T-helper 1 cell (primary cell): ENCODE measurements at places on chromosomes 3 and 15.
A peak's percentile ranks its signal among the peaks of the same experiment; 100 is the strongest.

- DNase-seq = no peak
Observed at GRCh38 chr15:48498828-48499227, 146.7 kb downstream of the FBN1 start.

GRCh38 chr3:10328460-10329071, 7.7 kb upstream of the SEC13 start:
- DNase-seq = no peak

- DNase-seq = peak; percentile 10
Observed at GRCh38 chr3:111715911-111716523, 120.9 kb upstream of the ZBED2 start.

- no peak for DNase-seq
Observed at GRCh38 chr15:65327651-65328393, 23.3 kb downstream of the RNU5B-1 start.

DNA sequence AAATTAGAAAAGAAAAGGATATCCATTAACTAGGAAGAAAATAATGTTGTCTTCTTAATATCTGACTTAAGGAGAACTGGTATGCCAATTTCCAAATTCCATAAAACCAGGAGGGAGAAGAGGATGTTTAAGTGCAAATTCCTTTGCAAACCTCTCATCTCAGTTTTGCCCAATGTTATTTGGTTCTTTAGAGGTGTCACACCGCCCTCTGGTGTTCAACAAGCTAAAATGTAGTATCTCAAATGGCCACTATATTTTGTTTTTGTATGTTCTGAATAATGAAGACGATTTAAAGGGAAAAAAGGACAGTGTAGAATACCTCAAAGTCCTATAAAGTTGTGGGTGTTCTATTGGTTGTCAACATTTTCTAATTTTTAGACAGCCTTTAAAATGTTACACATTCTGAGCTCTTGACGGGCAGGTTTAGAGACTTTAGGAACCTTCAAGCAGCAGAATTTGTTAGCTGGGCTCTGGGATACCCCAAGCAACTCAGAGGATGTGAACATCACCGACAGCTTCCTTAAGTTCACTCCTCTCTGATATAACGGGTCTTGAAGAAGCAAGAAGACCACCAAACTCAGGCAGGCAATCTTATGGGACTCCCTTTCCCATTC, 458.3 kb downstream of the MFSD1 start:
- DNase-seq = no peak

- DNase-seq = no peak
Observed at GRCh38 chr15:93570527-93570926, 481.5 kb upstream of the RGMA start.
